ENCODE measurements at places on chromosomes 6 and 20.
A peak's percentile ranks its signal among the peaks of the same experiment; 100 is the strongest.

- no peak for DNase-seq
Observed at GRCh38 chr6:45301348-45302142, 26.6 kb upstream of the RUNX2 start.

- peak; percentile 26 for DNase-seq
Observed at GRCh38 chr20:53865901-53866793, 204.2 kb downstream of the BCAS1 start.

DNA sequence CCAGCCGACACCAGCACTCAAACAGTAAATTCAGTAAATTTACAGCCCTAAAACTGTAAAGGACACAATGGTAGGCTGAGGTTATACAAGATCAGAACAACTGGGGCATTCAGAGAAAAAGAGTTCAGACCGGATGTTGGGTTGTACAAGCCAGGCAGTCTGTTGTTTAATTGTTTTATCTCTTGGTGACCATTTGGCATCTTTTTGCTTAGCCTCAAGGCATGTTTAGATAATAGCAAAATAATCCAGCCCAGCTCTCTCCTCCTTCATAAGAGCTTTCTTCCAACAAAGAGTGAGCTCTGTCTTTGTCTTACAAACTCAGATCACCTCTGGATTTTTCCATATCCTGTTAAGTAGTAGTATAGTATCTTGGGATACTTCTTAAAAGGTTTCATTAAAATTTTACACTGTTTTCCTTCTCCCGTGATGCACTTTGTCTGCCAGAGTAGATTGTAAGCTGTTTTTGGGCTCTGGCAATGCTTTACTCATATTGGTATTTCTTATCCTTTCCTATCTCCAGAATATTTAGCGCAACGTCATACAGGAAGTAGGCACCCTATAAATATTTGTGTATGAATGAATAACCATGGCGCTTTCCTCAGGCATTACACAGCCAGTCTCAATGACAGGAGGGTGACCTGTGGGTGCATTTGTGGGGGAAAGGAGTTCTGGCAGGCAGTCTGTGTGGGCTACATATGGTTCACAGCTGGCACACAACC lies 35.6 kb upstream of the TRAM2 start:
- DNase-seq = no peak

GRCh38 chr6:163531122-163531521 lies 116.6 kb downstream of the QKI start:
- DNase-seq = no peak

DNA sequence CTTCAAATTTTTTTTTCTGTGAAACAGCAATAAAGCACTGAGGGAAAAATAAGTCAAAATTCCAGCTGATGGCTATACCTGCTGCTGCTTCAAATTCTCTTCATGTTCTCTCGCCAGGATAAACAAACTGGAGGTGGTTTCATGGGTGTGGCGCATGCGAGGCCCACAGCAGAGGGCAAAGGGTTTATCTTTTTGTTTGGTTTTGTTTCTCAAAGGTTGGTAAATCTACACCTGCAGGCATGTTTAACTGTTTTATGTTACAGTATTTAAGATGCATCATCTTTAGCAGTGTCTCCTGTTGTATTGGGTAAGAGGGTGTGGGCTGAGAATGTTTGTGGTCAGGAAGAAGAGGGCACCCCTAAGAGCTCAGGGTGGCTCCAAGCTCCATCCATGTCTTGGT lies 342.2 kb downstream of the CDH26 start:
- no peak for DNase-seq

GRCh38 chr6:153117986-153118879 lies 12.8 kb downstream of the RGS17 start:
- no peak for DNase-seq

GRCh38 chr6:161299726-161300125 lies 25.9 kb upstream of the AGPAT4 start:
- no peak for DNase-seq

- DNase-seq = no peak
Observed at GRCh38 chr6:149109397-149110070, 208.0 kb upstream of the TAB2 start.

DNA sequence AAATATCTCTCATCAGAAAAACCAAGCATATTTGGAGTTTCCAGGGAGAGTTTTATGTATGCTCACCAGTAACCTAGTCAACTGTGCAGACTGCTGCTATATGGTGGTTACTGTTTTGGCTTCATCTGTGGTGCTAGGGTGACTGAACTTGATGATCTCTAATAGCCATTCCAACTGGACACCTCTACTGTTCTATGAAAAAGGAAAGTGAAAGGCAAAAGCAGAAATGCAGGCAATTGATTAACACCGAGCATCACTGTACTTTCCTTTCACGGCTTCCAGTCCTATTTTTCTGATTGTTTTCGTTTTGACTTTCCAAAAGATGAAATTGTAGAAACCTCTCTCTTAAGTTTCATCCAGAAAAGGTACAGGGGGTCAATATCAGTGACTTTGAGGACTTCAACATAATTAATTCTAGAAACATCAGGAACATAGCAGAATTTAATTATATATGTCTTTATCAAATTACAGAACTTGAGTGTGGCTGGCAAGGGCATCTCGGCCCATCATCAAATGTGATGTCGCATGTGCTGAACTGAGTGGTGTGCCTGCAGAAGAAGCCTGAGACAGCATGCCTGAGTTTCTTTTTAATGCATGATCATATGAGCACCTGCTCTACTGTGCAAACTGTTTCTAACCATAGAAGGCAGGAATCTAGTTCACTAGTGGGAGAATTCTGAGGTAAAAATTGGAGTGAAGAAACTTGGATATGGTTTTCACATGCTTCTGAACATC lies 464.3 kb upstream of the FLRT3 start:
- no peak for DNase-seq

DNA sequence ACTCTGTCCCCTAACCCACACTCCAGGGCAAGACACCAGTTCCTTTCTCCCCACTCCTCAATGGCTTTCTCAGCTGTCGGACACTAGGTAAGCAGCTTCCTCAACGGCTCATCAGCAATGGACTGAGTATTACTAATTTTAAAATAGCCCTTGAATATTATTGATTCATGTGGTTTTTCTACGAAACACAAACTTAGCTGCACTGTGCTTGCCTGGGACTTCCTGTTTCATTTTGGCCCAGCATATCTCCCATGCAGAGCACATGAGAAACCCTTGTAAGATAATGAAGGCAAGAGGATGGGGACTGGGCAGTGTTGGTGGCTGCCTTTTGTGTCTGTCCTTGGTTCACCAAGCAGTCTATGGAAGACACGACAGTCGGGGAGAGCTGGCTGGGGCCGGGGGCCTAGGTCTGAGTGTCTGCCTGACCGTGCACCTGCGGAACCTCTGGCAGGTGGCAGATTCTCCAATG lies 48.9 kb downstream of the RNASET2 start:
- no peak for DNase-seq

- no peak for DNase-seq
Observed at GRCh38 chr20:15942130-15942529, 631.1 kb downstream of the KIF16B start.

Measured in WTC11 (cell line).